Dermis microvascular lymphatic vessel endothelial cell (primary cell): ENCODE measurements at places on chromosomes 16 and 17. TPM values are rescaled to one million over a fixed set of nuclear protein-coding genes. Genes with fewer than 3 reads are reported as not detected.

- peak; percentile 32 for DNase-seq
These were observed 3.3 kb upstream of the CCL15 start for GRCh38 chr17:36004594-36005108.

GRCh38 chr17:73495641-73496040 lies 148.6 kb downstream of the SDK2 start:
- DNase-seq, result no peak

- DNase-seq, result no peak
These were observed 41.5 kb downstream of the USP22 start for GRCh38 chr17:21001111-21001812.

DNA sequence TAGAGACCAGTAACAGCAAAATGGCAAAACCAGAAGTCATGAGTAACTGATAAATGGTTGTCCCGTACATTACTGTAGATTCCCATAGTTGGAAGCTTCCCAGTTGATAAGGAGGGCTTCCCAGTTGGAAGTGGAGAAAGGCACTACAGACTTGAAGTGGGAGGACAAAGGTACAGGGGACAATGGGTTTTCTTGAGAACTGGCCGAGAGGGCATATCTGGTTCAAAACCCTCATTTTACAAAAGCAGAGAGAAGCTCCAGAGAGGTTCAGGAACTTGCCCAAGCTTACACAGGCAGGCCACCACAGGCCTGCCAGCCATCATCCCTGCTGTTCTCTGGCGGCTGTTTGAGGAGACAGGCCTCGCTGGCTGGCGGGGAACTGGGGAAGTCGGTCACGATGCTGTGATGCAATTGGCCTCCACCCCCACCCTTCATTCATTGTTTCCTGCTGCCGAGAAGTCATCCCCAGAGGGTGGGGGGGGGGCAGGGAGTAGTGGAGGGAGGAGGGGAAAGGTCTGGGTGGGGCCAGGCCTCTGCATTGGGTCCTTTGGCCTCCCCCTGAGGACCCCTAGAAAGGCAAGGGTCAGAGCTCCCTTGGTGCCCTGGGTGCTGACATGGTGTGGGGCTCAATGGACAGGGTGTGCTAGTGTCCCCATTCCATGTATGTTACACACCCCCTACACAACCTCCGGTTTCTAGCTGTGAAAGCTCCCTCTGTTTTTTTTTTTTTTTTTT lies 3.0 kb downstream of the UBALD2 start:
- peak; percentile 65 for DNase-seq

DNA sequence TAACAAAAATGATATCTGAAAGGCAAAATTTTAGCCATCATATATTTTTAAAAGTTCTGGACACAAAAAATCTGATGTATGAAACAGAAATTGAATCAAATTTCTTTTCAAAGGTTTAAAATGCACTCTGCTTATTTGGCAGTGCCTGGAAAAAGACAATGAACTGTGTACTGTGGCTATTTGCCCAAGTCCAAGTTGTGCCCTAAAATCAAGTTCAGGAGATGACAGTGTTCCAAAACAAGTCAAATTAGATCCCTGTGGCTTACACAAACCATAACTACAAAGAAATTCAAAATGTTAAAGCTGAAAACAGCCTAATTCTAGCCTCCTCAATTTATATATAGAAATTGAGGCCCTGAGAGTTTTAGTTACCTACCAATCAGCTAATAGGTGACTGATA lies 25.6 kb downstream of the CMC2 start:
- no peak for DNase-seq

DNA sequence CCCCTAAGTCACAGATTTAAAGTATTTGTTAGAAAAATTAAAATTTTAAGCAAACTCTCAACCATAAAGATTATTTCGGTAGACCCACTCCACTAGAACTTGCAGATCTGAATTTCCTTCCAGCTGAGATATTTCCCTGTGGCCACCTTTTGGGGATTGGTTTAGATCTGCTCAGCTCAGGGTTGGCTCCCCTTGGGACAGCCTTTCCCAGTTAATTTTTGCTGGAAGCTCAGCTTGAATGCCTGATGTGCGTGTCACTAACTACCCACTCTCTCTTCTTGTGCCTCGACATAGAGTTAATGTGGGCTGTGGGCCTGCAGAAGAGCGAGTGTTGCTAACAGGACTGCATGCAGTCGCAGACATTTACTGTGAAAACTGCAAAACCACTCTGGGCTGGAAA lies 57.6 kb downstream of the YPEL2 start:
- DNase-seq, result no peak

The MT1G gene
- not detected in 2 replicates for total RNA-seq

DNA sequence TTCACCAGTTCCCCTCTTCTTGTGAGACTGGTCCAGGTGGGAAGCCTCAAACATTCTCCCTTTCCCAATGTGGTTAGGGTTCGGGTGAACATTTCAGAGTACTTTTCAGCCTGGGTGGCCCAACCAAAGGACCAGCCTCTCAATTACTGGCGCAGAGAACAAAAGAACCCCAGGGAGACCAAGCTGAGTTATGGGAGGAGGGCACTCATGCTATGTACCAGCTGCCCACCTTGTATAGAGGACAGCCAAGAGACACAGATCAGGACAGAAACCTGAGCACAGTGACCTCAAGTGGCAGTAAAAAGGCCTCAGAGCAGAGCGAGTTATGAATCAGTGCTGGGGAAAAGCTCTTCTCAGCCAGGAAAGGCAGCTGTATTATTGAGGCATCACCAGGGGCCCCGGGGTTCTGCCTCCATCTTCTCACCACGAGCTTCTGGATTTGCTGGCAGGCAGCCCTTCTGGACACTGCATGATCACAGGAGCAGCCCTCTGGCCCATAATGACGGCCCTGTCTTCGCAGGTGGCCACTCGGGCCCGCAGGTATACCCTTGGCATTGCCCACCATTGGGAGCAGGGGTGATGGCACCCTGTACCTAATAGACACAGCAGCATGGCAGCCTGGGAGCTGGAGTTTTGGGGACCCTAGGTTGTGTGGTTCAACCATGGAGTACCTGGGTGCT lies 3.8 kb downstream of the G6PC3 start:
- no peak for DNase-seq

DNA sequence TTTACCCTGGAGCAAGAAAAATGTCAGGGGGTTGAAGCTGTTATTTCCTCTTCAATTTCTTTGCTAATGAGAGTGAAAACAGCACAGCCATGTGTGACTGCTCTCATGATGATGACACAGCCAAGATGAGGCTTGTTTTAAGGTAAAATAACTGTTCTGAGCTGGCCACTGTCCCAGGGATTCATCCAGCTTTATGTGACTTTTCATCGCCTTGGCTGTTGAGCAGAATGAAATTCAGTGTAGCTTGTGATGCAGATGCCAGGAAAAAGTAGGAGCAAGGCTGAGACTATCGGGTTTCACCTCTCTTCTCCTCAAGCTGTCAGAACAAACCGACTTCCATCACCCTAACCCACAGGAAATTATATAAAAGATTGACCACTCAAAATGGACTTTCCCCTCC lies 361.8 kb upstream of the CDH5 start:
- no peak for DNase-seq

- no peak for DNase-seq
These were observed 10.4 kb upstream of the DYNLL2 start for GRCh38 chr17:58072862-58073261.

The TP53TG3D gene
- 0.26 and 0.38 TPM in 2 replicates for total RNA-seq

DNA sequence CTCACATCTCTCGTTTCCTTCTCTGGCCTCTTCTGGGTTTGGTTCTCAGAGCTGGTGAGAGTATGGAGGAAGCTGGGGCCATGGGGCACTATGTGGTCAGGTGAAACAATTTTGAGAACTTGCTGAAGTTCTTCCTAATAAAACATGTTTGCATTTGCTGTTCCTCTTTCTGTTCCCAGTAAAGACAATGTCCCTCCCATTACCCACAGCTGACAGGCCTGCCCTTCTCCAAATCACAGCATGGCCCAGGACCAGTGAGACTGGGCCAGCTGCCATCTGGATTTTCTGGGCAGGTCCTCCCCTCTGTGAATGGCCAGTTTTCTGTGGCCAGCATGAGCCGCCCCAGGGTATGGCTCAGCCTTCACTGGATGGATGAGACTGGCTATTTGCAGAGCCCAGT lies at the start of gene CD300H:
CD300H (minus strand) TSS at position 113 of the 400 bp plus-strand sequence.
- DNase-seq, result no peak

The KCNJ12 gene
- 0.25 and 0.26 TPM in 2 replicates for total RNA-seq

DNA sequence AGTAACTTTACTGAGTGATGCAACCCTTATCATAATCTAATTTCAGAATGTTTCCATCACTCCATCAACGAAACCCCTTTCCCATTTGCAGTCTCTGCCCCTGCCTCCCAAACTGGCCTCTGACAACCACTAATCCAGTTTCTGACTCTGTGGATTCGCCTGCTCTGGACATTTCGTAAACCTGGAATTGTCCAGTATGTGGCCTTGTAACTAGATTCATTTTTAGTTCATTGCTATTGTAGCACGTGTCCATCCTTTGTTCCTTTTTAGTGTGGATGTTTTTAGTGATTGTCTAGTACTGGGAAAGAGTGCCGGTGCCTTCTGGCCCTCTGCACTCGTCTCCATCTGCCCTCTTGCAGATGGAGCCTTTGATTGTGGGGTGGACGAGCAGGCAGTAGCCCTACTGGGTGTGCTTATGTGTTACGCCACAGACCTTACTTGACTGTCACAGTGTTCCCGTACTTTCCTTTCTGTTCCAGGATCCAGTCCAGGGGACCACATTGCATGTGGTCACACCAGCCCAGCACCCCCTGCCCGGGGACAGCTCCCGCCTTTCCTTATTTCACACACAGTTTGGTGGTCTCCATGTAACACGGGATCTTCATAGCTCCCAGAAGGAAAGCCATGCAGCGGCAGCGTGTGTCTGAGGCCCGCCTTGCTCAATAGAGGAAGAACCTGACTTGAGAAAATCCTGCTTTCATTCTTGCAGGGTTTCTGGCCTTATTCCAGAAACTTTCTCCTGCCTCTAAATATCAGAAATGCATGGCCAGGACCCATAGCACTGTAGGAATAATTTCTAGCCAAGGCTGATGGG lies 8.8 kb downstream of the KIAA0513 start:
- no peak for DNase-seq

- DNase-seq, result no peak
These were observed 77.5 kb upstream of the DYNLRB2 start for GRCh38 chr16:80463326-80463725.

GRCh38 chr16:74556375-74556922 lies 50.5 kb downstream of the GLG1 start:
- DNase-seq, result no peak

DNA sequence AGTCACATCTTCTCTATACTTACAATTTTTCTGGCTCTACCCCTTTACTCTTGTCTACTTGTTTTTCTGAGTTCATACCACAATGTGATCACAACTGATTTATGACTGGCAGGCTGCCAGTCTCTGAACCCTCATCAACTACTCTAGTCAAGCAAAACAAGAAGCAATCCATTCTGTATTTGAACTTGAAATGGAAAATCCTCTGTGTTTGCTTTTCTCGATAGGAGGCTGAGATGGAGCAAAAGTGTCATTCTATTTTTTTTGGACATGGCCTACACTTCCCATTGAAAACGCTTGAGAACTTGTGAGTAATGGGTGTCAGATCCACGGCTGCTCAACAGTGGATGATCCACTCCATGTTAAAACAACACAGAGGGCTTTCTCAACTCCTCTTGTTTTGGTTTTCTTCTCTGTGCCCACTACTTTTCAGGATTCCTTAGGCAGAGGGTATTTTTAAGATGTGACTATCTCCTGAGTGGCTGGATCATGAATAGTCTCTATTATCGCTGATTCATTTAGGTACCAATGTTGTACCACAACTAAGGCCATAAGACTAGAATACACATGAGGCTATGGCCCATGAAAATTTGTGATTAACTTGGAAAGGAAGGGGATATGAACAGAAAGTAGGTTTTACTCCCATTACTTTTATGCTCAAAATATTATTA lies 11.7 kb downstream of the TMEM100 start:
- peak; percentile 70 for DNase-seq

The CYB5B gene
- total RNA-seq, result 92.6 and 105 TPM in 2 replicates

DNA sequence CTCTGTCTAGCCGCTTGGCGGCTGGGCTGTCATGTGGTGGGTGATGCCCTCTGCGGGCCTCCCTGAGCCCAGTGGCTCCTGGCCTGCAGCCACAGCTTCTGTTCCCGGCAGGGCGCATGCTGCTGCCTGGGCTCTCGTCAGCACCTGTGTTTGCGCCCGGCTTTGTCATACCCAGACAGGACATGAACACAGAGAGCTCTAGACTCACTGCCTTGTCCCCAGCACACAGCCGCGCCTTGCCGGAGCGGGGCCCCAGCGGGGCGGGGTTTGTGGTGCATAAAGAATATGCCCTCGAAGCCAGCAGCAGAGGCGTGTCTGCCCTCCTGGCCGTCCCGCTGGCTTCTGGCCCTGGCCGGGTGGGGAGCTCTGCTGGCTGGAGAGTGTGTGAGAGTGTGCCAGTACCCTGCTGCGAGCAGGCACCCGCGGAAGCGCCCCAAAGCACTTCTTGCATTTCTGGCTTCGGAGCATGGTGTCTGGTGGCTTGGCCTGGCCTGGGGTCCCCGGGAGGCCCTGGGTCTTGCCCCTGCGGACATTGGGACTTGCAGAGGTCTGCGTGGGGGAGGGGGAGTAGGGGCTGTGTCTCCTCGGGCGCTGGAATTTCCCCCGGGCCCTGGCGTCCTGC lies 14.4 kb downstream of the ASPSCR1 start:
- peak; percentile 52 for DNase-seq

DNA sequence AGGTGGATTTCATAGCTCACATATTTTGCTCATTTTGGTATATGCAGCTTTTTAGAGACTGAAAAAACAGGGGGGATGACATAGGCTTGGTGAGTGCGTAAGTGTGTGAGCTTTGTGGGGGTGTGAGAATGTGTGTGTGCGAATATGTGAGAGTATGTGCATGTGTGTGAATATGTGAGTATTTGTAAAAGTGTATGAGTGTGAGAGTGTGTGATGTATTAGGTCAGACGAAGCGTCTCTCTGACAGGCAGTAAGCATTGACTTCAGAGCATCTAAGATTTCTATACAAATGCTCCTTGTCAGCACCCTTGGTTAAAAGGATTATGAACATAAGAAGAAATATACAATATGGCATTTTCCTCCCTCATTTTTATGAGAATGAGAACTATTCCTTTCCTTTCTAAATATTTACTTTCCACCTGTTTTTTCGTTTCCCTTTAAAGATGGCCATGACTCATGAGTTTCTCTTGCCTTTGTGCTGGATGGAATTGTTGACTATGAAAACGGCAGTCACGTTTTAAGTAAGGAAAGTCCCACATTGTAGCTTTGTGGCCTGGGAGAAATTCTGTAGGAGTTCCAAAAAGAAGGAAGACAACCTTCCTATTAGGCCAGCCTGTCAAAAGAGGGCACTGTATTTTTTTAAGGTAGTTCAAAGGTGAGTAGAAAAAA lies 276.4 kb downstream of the FOXL1 start:
- peak; percentile 84 for DNase-seq

The WWOX gene
- 9.5 and 11.9 TPM in 2 replicates for total RNA-seq

The CES5A gene
- total RNA-seq, result not detected in 2 replicates

DNA sequence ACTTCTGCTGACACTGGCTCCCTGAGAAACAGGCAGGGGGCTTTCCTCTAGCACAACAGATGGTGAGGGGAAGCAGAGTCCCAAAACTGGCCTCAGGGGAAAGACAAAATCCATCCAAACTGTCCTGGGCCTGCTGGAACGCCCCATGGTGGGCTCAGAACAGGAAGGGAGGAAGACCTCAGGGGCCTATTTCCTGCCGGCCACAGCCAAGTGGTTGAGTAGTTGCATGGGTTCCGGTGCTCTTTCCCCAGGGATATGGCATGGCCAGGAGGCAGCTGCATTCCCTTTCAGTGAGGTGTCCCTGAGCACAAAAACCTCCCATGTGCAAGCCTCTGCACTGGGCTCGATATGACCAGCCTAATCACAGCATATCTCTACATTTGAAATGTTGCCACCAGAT lies 303.0 kb upstream of the IRX5 start:
- no peak for DNase-seq

- no peak for DNase-seq
These were observed 64.5 kb downstream of the TANGO6 start for GRCh38 chr16:68907781-68908181.

The HSPB9 gene
- under 0.01 TPM in 1 of 2 replicates, not detected in the other for total RNA-seq

- no peak for DNase-seq
These were observed 42.0 kb downstream of the PITPNM3 start for GRCh38 chr17:6514371-6514770.
